ENCODE measurements at places on chromosomes 13 and 19. TPM values are rescaled to one million over a fixed set of nuclear protein-coding genes. Genes with fewer than 3 reads are reported as not detected.

DNA sequence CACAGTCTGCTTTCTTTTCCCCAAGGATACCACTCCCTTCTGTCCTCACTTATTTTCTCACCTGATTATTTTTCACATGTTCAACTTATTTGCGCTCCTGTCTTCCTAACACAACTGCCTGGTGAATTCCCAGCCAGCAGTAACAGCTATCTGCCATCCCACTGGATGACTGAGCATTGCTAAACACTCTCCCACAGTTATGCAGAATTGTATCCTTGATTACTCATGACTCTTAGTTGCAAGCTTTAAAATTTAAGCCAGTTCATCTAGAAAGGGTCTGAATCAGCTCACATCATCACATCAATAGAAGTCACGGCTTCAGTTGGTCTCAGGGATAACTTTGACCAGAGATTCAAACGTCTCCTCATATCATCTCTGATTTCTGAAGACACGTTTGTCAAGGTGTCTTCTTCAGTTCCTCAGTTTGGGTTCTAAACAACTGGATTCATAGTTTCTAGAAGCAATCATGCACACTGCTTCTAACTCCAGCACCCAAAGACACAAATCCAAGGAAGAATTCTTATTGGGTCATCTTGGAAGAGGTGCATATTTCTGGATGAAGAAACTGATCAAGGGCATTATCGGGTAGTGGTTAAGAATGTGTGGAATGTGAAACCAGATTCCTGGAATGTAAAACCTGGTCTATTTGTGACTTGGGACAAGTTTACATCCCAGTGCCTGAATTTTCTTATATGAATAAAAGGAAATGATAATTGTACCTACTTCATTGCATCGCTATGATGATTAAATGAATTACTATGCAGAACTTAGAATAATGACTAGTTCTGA is 13.9 kb upstream of the DACH1 start:
- peak; percentile 59 for DNase-seq

GRCh38 chr13:98144027-98144741 is 1.3 kb downstream of the FARP1 start:
- DNase-seq = peak; percentile 24

- no peak for DNase-seq
Measured at GRCh38 chr19:51547397-51548212, 16.1 kb upstream of the SIGLEC6 start.

GRCh38 chr13:114128624-114129522 is 3.5 kb downstream of the RASA3 start:
- peak; percentile 93 for DNase-seq

DNA sequence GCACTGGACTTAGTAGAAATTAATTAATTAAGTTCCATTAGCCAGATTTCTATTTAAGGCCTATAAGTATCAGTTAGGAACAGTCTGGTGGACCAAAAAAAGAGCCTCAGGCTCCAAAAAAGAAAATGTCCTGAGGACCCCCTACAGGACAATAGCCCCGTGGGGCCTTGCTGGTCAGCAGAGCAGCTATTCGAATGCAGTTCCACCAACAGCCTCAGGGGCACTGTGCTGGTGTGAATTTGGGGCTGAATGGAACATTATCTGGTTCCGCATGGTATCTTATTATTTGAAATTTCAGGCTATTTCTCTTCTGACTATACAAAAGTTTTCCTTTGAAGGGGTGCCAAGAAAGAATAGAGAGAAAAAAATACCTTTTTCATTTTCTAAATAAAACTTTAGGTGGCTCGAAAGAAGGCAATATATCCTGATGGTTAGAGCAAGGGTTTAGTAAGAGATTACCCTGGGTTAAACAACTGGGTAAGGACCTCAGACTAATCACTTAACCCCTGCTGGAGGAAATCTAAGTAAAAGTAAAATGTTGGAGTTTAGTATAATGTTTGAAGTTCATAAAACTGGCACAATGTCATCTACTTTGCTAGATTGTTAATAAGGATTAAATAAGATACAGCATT is 147.2 kb downstream of the MIPEP start:
- DNase-seq = no peak

- no peak for DNase-seq
Measured at GRCh38 chr13:110640591-110641029, 25.3 kb downstream of the NAXD start.

The ZNF565 gene
- 2.2 TPM for total RNA-seq

The ARHGAP45 gene
- 1.4 TPM for total RNA-seq

All from HT1080 (cell line).